Stimulated activated CD4-positive, alpha-beta T cell treated with anti-CD3 and anti-CD28 coated beads, Interleukin-1b, Interleukin-23, amount 100 ng/mL, for 1 hour (primary cell): ENCODE measurements at places on chromosomes 7 and 10.

- DNase-seq = no peak
These were observed 208.8 kb downstream of the KCNMA1 start for GRCh38 chr10:77428691-77429395.

GRCh38 chr10:32299354-32299980 is 47.5 kb downstream of the EPC1 start:
- DNase-seq = no peak

- no peak for DNase-seq
These were observed 160.2 kb downstream of the DKK1 start for GRCh38 chr10:52474265-52474664.

GRCh38 chr10:57696641-57697040 is 571.1 kb downstream of the IPMK start:
- DNase-seq = no peak

DNA sequence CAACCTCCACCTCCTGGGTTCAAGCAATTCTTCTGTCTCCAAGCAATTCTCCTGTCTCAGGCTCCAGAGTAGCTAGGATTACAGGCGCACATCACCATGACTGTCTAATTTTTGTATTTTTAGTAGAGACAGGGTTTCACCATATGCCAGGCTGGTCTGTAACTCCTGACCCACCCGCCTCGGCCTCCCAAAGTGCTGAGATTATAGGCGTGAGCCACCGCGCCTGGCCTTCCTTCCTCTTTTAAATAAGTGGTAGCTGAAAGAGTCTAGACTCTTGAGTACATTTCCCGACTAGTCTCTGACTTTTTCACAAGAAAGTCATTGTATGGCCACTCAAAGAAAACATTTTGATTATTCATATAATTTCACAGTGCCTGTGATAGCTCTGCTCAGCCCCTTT is 636.2 kb upstream of the ANKRD30A start:
- DNase-seq = no peak

DNA sequence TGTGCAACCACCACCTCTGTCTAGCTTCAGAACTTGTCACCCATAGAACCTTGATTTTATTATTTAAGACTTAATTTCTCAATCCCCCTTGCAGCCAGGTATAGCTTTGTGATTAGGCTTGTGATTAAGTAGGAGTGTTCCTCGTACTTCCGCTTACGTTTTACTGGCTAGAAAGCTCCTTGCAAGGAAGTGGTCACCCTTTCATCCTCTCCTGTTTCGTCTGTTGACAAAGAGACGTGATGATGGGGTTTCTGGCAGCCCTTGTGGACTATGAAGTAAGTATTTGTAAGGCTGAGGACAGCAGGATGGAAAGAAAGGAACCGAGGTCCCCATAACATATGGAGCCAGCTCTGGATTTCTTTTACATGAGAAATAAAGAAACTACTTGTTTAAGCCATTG is 86.5 kb upstream of the KDM7A start:
- DNase-seq = no peak

GRCh38 chr7:122301858-122302760 is 2.4 kb downstream of the FEZF1 start:
- DNase-seq = no peak

- DNase-seq = no peak
These were observed 110.2 kb downstream of the MAPK8 start for GRCh38 chr10:48416584-48417232.

- no peak for DNase-seq
These were observed 57.9 kb downstream of the CUX1 start for GRCh38 chr7:101875283-101875846.

DNA sequence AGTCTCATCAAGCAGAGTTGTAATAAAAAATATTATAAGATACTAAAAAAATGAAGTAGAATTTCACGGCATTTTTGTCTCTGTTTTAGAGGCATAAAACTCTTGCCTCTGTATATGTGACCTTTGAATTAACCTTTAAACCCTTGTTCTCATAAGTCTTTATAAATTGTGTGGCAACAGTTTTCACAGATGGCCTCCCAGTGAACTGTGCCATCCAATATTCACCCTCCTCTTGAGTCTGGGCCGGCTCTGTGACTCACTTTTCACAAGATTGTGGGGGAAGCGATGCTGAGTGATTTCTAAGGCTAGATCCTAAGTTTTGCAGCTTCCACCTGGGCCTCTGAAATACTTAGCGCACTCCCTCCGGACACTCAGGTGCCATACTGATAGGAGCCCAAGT is 4.6 kb upstream of the USP6NL start:
- no peak for DNase-seq

DNA sequence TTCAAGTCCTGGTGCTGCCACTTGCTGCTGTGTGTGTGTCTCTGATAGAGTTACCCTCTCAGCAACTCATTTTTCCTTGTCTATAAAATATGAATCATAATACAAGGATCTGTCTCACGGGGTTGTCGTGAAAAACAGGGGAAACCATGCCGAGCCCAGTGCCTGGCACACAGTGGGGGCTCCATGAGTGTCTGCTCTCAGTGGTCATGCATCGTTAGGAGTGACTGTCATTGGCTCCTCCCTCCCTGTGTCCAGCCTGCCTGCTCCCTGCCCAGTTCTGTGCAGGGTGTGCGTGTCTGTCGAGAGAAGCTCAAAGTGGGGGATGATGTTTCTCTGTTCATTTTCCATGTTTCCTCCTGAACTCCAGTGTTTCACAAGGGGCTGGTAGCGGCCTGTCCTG is 83.6 kb upstream of the LRRC4 start:
- no peak for DNase-seq

- DNase-seq = no peak
These were observed 59.4 kb downstream of the USP6NL start for GRCh38 chr10:11551916-11552602.

DNA sequence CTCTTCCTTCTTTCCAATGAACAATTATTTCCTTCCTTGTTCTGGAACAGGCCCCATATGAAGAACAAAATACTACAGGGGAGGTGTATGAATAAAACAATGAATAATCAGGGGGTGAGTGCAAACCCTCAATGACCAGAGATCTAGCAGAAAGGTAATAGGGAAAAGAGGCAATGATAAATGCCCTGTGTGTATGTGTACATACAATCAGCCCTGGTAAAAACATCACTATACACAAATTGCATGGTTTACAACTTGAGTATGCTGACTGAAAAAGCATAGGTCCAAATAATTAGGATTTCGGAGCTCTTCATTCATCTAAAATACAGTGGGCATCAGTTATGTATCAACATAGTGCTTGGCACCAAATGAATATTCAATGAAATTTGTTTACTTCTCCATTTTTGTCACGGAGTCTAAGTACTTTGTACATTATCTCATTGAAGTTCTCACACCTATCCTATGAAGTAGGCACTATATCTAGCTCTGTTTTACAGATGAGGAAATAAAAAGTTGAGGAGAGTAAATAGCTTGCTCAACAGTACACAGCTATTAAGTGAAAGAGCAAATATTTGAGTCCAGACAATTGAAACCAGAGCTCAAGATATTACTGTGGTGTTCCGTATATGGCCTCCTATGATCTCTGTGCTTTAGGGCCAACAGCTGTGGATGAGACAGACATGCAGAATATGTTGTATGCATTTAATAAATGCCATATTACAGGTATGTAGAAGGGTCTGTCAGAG is 1065.4 kb downstream of the SORCS3 start:
- DNase-seq = no peak

DNA sequence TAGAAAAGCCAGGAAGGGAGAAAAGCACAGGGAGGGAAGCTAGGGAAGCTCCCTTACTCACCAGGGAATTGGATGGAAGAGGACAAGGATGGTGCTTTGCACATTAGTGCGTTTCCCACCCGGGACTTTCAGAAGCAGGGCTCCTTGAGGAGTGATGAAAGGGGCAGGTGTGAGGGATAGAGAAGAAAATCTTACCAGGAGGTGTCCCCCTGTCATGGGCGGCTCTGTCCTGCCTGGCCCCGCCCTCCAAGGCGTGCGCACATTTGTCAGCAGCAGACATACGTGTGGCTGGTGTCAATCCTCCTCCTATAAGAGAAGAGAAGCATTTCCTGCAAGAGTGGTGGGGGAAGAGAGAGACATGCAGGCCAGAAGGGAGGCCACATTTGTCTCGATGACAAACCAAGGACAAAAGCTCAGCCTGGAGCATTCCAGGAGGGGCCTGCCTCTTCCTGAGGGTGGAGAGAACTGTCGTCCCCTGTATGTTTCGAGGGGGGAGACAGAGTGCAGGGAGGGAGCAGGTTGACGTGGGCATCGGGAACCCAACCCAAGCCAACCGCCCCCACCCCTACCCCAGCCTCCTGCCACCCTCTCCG is 47.4 kb upstream of the COMTD1 start:
- DNase-seq = no peak

- no peak for DNase-seq
These were observed 112.0 kb downstream of the PRLHR start for GRCh38 chr10:118483496-118483895.

- no peak for DNase-seq
These were observed 712.2 kb upstream of the POM121L12 start for GRCh38 chr7:52323202-52323746.

DNA sequence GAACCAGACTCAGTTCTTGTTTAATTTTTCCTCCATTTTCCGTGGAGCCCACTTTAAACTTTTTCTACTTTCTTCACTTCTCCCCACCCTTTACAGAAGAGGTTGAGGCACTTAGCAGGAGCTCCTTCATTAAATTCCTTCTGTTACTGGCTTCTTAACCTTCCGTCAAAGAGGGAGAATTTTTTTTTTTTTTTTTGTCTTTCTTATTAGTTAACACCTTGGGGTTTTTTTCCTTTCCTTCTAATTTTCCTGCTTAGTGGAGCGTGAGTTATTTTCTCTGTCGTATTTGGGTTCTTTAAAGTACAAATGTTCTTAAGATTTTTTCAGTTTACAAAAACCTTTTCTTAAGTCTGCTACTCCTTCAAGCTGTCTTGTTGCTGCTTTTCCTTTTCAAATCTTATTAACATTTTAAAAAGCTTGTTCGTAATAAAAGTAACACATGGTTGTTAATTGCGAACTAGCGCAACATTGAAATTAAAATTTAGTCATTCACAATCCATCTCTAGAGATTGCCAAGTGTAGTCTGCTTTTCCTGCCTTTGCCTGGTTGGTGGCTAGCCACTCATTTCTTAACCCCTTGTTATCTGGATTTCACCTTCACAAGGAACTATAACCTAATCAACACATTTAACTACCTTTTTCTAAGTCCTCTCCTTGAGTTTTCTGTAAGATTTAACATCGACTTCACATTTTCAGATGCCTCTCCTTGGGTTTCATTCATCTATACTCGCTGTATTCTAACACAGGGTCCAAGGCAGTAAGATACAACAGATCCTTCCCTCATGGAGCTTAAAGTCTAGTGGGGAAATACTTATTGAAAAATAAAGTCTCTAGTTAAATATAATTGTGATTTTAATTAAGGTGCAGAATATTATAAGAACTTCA is 2.0 kb downstream of the BMPR1A start:
- DNase-seq = no peak

- DNase-seq = no peak
These were observed 17.3 kb downstream of the CLRN3 start for GRCh38 chr10:127875449-127875765.

- no peak for DNase-seq
These were observed 80.8 kb downstream of the GPR26 start for GRCh38 chr10:123746942-123747341.

DNA sequence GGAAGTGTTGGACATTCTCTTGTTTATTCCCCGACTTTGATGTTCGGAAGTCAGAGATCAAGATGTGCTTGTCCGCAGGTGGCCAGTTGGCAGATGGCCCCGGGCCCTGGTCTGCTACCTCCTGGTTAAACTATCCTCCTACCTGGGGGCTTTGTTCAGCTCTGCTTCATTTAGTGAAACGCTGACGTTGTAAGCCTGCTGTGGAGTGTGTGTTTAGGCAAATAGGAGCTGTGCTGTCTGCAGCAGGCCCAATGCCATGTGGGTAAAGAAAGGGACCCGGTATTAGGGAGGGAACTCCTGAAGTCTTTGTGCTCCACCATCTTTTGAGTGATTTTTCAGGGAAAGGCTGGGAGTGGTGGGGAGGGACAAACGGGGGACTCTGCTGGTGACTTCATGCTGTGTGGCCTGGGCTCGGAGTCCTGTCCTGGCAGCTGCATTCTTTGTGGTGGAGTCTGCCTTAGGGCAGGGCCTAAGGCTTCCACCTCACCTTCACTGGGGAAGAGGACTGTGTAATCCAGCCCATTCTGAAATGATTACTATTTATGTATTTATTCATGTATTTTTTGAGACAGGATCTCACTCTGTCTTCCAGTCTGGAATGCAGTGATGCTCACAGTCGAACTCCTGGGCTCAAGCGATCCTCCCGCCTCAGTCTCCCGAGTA is 171.1 kb upstream of the KLF6 start:
- no peak for DNase-seq

DNA sequence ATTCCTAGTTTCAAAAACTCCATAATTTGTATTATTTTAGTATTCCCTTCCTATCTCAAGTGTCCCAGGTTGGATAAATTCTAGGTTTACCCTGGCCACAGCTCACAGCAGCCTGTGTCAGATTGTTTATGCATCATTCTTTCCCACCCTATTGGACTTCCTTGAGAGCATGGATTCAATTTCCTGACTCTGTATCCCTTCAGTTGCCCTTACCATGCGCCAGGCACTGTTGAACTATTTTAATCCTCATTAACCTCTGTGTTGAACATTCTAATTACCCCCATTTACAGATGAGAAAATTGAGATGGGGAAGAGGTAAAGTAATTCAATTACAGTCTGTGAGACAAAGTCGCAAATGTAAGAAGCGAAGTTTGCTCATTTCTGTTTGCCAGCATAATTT is 58.8 kb downstream of the STEAP1B start:
- DNase-seq = no peak

DNA sequence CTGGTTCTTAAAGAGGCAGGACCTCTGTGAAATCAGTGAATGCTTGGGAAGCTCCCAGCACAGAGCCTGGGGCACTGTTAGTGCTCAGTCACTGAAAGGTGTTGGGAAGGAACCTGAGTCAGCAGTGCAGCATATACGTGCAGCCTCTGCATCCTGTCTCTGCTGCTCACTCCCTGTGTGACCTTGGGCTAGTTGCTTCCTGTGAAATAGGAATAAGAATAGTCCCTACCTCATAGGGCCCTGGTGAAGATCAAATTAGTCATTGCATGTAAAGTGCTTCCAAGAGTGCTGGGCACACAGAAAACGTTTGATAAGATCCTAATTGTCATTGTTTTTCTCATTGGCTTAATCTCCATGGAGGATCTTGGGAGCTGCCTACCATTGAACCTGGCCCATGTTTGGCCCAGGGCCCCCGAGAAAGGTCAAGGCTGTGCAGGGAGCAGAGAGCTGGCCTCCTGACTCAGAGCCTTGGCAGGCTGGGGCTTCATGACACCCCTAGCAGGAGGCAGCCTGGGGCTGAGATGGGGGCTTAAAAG is 73.3 kb upstream of the COL13A1 start:
- DNase-seq = no peak

DNA sequence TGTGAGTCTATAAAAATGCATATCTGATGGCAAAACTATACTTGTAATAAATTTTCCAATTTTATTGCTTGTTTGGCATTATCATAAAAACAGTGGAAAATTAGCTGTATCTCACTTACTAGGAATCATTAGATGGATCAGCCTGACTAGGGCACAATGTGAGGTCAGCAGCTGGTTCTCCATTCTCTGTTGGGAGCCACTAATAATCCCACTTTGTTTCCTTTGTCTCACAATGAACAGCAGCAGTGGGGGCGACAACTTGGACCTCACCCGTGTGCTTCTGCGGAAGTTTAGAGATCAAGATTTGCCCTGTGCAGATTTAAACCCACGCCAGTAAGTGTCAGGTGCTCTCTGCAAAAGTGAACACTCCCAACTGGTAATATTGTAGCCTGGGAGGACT is 295.5 kb downstream of the ABCA13 start:
- no peak for DNase-seq
